Globus pallidus (tissue), 1 donor: ENCODE measurements at places on chromosomes 13 and 19.
A peak's percentile ranks its signal among the peaks of the same experiment; 100 is the strongest.

DNA sequence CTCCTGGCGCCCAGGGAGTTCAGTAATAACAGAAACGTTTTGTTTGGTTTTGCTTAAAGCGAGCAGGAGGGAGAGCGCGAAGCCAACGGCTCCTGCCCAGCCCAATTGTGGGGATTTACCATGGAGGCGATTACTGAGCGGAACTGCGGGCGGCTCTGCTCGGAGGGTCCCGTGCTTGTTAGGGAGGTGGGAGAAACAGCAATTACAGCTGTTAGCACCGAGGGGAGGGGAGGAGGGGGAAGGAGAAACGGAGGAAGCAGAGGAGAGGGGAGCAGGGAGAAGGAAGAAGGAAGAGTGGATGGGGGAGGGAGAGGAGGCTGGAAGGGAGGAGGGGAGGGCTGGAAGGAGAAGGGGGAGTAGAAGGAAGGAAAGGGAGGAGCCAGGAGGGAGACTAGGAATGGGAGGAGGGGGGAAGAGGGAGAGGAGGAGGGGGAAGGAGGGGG is 7.7 kb upstream of the ONECUT3 start:
- DNase-seq, result no peak

DNA sequence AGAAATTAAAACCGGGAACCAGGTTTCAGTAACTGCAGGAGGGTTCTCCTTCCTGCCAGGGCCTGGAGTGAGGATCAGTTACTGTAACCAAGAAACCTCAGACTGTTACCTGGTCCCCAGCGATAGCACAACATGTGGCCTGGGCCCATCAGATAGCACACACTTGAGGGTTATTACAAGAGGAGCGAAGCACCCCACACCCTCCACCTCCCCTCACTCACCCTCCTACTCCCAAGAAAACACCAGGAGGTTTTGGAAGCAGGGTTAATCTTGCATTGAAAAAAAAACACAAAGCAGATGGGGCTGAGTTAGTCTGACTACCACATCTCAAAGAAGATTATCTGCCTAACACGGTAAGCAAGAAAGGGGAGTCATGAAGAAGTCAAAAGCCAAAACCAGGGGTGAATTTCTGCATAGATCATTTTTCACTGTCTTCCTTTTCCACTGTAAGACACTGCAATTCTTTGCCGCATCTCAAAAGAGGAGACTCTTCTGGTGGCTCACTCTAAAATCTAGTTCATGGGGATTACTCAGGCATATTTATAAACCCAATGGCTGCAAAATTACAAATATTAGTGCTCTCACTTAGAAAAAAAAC is 75.9 kb upstream of the DOCK9 start:
- DNase-seq, result no peak

- no peak for DNase-seq
Measured at GRCh38 chr13:50323440-50324065, 308.3 kb downstream of the KCNRG start.

GRCh38 chr19:53659292-53659691 is 27.5 kb downstream of the DPRX start:
- DNase-seq, result peak; percentile 74

DNA sequence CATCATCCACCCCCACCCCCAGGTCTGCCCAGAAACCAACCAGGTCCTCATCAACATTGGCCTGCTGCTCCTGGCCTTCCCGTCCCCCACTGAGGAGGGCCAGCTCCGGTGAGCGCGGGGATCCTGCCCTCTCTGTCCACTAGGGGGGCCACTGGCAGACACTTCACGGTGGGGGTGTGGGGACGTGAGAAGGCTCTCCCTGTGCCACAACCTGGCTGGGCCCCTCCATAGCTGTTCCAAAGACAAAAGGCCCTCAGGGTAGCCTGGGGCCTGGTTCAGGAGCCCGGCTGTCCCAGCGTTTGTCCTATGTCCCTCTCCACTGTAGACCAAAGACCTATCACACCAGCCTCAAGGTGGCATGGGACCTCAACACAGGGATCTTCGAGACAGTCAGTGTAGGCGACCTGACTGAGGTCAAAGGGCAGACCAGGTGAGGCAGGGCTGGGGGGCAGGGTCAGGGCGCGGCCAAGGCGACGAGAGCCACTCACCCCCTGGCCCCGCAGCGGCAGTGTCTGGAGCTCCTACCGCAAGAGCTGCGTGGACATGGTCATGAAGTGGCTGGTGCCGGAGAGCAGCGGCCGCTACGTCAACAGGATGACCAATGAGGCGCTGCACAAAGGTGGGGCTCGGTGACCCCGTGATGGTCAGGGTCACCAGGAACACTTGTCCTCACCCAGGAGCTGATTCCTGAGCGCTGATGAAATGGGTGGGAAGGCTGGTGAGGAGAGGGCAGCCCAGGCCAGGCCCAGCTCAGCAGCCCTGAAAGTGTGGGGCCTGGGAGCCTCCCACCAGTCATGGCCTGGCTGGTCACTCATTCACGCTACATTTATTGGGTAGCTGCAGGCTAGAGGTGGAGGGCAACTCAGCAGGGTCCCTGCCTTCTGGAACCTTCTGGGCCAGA is 7.9 kb downstream of the DCAF15 start:
- DNase-seq, result no peak

GRCh38 chr13:77991003-77991402 is 72.4 kb upstream of the EDNRB start:
- no peak for DNase-seq

DNA sequence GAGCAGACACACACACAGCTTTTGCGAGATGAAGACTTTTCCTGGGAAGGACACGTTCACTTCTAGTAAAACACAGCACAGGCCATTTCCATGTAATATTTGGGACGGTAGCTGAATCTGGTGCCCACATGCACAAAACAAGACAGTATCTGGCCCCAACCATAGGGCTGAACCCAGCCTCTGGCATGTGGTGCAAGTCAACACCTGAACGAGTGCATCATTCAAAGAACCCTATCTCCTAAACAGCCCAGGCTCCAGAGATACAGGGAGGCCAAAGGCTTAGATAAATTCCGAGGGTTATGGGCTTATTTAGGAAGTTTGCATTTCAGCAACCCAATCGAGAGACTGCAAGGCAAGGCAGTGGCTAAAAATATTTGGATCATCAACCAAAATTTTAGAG is 2.7 kb upstream of the TFDP1 start:
- no peak for DNase-seq

- no peak for DNase-seq
Measured at GRCh38 chr13:99813336-99814095, 158.1 kb downstream of the ZIC5 start.

- DNase-seq, result peak; percentile 87
Measured at GRCh38 chr19:50537769-50538230, 24.1 kb upstream of the ASPDH start.

DNA sequence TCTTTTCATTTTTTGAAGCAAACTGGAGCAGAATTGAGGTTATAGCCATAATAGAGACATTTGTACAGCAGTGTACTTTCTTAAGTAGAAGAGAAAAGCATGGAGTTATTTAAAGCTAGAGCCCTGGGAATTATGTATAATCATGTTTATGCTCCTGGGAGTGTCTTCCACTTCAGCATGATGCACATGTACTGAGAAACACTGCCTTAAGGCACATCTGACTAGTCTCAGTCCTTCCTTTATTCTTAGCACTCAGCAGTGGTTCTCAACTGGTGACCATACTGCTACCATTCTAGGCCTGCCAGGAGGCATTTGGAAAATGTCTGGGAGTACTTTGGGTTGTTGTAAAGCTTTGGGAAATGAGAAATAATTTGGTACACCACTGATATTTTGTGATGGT is 45.8 kb downstream of the VWA8 start:
- no peak for DNase-seq

DNA sequence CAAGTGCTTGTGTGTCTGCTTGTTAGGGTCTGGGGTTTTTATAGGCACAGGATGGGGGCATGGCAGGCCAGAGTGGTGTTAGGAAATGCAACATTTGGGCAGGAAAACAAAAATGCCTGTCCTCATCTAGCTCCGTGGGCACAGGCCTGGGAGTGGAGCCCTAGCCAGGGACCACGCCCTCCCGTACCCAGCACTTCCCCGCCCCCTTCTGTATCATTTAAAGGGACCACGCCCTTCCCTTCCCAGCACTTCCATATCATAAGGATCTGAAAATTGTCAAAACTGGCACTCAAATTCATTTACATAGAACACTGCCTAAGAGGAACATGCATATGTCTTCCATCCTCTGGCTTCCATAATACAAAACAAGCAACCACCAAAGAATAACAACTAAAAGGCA is 185.8 kb downstream of the B3GLCT start:
- DNase-seq, result no peak

DNA sequence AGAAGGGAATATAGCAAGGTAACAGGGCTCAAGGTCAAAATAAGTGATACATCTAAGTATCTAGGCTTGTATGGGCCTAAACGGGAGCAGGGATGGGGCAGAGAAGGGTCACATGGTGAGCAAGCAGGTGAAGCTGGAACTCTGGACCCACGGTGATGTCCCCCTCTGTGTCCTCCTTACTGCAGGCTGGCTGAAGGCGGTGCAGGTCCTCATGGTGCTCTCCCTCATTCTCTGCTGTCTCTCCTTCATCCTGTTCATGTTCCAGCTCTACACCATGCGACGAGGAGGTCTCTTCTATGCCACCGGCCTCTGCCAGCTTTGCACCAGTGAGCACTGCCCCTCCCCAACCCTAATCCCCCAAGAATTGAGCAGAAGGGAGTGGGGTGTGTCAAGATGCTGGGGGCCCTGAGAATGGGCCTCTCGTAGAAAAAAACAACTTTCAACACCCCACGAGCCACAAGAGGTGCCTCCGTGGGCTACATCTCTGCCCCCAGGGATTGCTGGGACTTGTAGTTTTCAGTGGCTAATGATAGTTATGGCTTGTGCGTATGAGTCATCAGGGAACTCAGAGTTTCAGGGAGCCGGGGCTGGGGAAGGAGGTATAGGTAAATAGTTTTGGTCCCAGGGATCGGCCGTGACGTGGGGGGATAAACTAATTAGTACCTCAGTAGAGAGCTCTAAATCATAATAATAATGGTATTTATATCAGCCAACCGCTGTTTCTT is 4.0 kb downstream of the EMP3 start:
- no peak for DNase-seq

DNA sequence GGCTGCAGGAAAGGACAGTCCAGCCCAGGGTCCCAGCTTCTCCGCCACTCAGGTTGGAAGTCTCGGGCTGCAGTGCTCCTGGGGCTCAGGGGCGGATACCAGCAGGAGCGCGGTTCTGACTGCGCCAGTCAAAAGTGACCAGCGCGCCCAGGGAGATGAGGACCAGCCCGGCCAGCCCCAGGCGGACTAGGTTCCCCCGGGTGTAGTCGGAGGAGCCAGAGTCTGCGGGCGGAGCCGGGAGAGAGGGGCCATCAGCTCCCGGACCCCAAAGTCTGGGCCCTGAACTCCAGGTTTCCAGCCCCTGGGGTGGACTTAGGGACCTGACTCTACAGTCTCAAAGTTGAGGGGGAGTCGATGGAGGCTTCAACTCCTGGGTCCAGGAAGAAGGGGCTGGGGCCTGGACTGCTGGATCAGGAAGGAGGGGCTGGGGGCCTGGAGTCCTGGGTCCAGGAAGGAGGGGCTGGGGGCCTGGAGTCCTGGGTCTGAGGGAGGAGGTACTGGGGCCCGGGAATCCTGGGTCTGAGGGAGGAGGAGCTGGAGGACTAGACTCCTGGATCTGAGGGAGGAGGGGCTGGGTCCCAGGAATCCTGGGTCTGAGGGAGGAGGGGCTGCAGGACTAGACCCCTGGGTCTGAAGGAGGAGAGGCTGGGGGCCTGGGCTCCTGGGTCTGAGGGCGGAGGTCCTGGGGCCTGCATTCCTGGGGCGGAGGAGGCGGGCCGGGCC is 5.3 kb downstream of the OSCAR start:
- no peak for DNase-seq

- DNase-seq, result no peak
Measured at GRCh38 chr19:1610579-1610978, 5.3 kb upstream of the UQCR11 start.

GRCh38 chr19:54201172-54201701 is 579 bp downstream of the RPS9 start:
- no peak for DNase-seq

GRCh38 chr13:93244918-93245280 is 18.3 kb downstream of the GPC6 start:
- no peak for DNase-seq

- no peak for DNase-seq
Measured at GRCh38 chr13:92158346-92158745, 759.9 kb downstream of the GPC5 start.

- no peak for DNase-seq
Measured at GRCh38 chr13:81116461-81117282, 775.7 kb upstream of the SPRY2 start.

DNA sequence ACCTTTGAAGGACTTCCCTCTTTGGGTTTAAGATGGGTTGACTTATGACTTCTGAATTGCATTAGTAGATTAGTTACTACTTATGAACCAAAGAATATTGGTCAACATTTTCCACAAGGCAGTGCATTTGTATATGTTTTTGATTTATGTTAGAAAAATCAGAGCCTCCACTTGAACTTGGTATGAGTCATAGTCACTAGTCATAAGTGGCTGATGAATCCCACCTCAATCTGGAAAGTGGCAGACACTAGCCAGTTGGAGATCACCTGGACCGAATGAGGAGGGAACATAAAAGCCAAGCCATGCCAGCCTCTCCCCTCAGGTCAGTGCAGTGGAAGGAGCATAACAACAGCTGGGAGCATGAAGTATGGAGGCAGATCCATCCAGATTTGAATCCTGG is 39.3 kb upstream of the SPART start:
- no peak for DNase-seq

DNA sequence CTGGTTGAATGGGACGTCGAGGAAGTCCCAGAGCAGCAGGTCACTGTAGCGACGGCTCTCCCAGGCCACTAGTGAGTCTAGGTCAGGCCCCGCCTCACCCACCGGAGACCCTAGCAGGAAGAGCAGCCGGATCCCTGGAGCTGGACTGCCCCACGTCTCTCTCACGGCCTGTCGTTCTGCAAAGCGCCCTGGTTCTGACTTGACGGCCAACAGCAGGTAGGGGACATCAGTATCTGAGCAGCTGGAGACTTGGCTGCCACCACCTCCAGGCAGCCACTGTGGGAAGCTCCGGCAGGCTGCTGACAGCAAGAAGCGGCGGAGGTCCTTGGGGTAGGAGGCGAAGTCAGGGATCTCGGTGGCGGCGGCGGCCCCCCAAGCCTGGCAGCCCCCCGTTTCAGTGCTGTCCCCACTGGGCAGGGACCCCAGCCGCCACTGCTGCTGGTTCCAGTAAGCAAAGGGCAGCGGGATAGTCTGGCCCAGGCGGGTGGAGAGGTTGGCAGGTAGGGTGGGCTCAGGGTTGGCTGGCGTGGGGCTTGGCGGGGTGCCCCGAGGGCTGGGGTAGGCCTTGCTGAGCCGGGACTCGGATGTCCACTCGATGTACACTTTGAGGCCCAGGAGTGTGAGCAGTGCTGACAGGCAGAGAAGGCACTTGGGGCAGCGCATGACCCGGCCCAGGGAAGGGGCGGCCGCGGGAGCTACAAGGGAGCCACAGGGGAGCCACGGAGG is 895 bp downstream of the B3GNT8 start:
- no peak for DNase-seq

DNA sequence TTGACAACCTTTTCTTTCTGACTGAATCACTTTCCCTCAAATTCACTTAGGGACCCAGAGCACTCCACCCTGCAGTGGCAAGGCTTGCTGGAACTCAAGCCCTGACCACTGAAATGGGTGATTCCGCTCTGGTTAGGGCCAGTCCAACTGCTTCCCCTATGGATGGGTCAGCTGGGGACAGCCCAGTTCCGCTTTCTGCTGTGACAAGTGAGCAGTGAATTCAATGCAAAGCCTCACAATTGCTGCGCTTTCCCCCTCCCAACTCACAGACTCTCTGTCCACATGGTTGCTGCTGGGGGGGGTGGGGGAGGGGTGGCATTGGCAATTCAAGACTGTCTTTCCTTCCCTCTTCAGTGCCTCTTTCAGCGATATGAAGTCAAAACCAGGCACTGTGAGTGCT is 18.7 kb downstream of the CD70 start:
- DNase-seq, result peak; percentile 56

- DNase-seq, result no peak
Measured at GRCh38 chr13:77345150-77345780, 18.4 kb upstream of the MYCBP2 start.
